ENCODE measurements at places on chromosomes 11 and 22. TPM values are rescaled to one million over a fixed set of nuclear protein-coding genes. Genes with fewer than 3 reads are reported as not detected.

DNA sequence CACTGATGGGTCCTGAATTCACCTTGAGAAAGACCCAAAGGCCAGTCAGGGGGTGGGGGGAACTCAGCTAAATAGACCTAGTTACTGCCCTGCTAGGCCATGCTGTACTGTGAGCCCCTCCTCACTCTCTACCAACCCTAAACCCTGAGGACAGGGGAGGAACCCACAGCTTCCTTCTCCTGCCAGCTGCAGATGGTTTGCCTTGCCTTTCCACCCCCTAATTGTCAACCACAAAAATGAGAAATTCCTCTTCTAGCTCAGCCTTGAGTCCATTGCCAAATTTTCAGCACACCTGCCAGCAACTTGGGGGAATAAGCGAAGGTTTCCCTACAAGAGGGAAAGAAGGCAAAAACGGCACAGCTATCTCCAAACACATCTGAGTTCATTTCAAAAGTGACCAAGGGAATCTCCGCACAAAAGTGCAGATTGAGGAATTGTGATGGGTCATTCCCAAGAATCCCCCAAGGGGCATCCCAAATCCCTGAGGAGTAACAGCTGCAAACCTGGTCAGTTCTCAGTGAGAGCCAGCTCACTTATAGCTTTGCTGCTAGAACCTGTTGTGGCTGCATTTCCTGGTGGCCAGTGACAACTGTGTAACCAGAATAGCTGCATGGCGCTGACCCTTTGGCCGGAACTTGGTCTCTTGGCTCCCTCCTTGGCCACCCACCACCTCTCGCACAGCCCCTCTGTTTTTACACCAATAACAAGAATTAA is 2.4 kb upstream of the TTC36 start:
- peaks cover 53% of the 10 kb centered on the region for H3K36me3 ChIP-seq
- H3K27me3 ChIP-seq = no peaks in the 10 kb centered on the region
- no peak for DNase-seq
- H3K27ac ChIP-seq = no peak overlapping the region
- H3K4me3 ChIP-seq = no peak overlapping the region
- H3K4me1 ChIP-seq = peaks cover 8% of the 10 kb centered on the region

DNA sequence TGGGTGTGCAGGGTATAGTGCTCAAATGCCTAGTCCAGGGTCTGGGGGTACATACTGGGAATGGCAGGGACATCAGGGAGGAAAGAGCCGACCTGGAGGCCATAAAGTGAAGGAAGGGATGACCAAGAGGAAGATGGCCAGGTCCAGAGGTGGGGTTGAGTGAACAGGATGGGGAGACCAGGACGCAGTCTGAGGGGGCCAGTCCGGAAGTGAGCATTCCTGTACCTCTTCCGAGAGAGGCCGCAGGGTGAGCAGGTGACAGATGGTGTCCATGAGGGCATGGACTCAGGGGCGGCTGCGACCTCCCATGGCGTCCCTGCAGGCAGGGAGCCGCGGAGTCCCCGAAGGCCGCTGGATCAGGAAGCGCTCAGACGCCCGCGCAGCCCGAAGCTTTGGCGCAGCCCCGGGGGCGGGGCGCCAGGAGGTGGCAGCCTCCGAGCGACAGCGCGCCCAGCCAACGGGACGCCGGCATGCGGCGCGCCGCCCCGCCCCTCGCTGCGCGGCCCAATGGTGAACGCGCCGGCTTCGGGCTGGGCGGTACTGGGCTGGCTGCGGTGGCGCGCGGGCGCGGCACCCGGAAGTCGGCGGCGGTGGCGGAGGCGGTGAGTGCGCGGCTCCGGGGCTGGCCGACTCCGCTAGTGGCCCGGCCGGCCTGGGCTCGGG is at the start of gene TANGO2:
TSS of gene TANGO2 (plus strand) at position 578 of the 663 bp plus-strand sequence. CDS start 15,689 bp downstream, outside the sequence.
- no peaks in the 10 kb centered on the region for H3K27me3 ChIP-seq
- peak within 1 kb of the TSS; percentile 91 for H3K27ac ChIP-seq
- peaks cover 2% of the 10 kb centered on the region for H3K36me3 ChIP-seq
- H3K4me1 ChIP-seq = peaks cover 5% of the 10 kb centered on the region

DNA sequence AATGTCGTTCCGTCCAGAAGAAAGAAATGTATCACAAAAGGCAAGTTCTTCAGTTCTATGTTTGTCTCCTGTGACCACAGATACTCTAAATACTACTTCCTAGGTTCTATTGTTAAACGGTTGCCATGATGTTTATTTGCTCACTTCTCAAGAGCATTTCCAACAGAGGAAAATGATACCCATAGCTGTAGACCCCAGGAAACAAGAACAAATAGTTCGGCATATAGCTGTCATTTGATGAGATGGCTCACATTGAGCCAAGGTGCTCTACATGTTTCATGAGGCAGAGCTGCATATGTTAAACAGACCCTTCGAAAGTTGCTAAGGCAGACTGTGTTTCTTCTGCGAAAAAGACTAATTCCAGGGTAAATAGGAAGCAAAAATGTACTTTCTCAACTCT is 15.4 kb upstream of the ANGPTL5 start:
- no peaks in the 10 kb centered on the region for H3K27me3 ChIP-seq
- H3K36me3 ChIP-seq = peaks cover 9% of the 10 kb centered on the region
- H3K27ac ChIP-seq = no peak overlapping the region
- no peak for DNase-seq
- H3K4me3 ChIP-seq = no peak overlapping the region

- H3K4me1 ChIP-seq = no peaks in the 10 kb centered on the region
- H3K27ac ChIP-seq = no peak overlapping the region
- no peak overlapping the region for H3K4me3 ChIP-seq
- H3K27me3 ChIP-seq = no peaks in the 10 kb centered on the region
Observed at GRCh38 chr11:80990885-80991284, 1550.1 kb upstream of the TENM4 start.

GRCh38 chr11:117857734-117858414 is 18.6 kb downstream of the FXYD6 start:
- H3K4me1 ChIP-seq = no peaks in the 10 kb centered on the region
- H3K27me3 ChIP-seq = no peaks in the 10 kb centered on the region
- H3K4me3 ChIP-seq = no peak overlapping the region
- no peaks in the 10 kb centered on the region for H3K36me3 ChIP-seq
- no peak overlapping the region for H3K27ac ChIP-seq

GRCh38 chr11:88114486-88115045 is 60.7 kb downstream of the RAB38 start:
- H3K4me3 ChIP-seq = no peak overlapping the region
- no peak overlapping the region for H3K27ac ChIP-seq
- no peaks in the 10 kb centered on the region for H3K36me3 ChIP-seq
- DNase-seq = no peak

- H3K27ac ChIP-seq = no peak overlapping the region
- H3K36me3 ChIP-seq = no peaks in the 10 kb centered on the region
- no peak for DNase-seq
- no peaks in the 10 kb centered on the region for H3K4me1 ChIP-seq
Observed at GRCh38 chr11:131365329-131365930, 5.0 kb upstream of the NTM start.

DNA sequence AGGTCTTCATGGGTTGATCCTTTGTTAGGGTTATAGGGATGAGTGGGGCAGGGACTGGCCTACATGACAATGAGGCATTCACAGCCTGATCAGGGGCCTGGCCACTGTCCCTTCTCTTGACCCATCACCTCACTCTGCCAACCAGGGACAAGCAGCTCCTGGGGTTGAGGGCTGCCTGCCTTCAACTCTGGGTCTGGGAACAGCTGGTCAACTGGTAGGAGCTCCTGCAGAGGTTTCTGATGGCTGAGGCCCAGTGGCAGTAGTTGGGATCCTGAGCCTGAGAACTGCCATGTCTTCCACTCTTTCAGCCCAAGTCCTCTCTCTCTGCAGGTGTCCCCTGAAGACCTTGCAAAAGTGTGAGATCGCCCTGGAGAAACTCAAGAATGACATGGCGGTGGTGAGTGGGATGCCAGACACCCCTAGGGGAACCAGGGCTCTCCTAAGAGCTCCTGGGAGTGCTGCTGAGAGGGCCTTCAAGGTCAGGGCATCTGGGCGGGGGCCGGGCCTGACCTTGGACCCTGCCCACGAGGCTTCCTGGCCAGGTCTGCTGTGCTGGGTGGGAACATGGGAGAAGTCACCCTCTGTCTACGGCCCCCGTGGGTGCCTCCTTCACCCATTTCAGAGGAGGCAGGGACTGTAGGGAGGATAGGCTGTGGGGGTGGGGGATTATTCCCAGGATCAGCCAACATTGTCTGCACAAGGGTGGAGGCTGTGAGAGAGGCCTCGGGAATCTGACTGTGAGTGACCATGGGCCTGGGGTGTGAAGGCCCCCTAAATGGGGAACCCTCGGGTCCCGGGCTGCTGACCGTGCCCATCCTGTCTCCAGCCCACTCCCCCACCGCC is 76.8 kb downstream of the MED15 start:
- no peak overlapping the region for H3K4me3 ChIP-seq
- DNase-seq = no peak
- H3K27me3 ChIP-seq = no peaks in the 10 kb centered on the region
- no peaks in the 10 kb centered on the region for H3K4me1 ChIP-seq

DNA sequence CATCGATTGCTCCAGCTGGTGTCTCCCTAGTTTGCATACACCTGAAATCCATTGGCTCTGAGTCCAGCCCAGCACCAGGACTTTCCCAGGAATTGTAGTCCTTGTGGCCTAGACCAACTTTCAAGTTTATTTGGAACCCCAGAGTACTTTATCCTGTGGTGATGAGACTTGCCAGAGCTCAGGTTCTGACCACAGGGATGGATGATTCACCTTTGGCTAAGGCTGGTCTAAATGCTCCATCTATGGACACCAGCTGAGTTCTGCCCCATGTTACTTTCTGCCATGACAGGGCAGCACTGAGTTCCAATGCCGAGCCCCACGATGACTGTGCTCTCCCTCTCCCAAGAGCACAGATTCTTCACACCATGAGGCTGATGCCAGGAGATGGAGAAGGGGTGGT is 17.3 kb upstream of the INSC start:
- no peaks in the 10 kb centered on the region for H3K36me3 ChIP-seq
- H3K4me1 ChIP-seq = no peaks in the 10 kb centered on the region
- no peak overlapping the region for H3K4me3 ChIP-seq
- H3K27ac ChIP-seq = no peak overlapping the region

- H3K27ac ChIP-seq = no peak overlapping the region
- no peaks in the 10 kb centered on the region for H3K4me1 ChIP-seq
- H3K27me3 ChIP-seq = no peaks in the 10 kb centered on the region
- no peaks in the 10 kb centered on the region for H3K36me3 ChIP-seq
Observed at GRCh38 chr22:36204632-36205015, 3.0 kb upstream of the APOL4 start.

DNA sequence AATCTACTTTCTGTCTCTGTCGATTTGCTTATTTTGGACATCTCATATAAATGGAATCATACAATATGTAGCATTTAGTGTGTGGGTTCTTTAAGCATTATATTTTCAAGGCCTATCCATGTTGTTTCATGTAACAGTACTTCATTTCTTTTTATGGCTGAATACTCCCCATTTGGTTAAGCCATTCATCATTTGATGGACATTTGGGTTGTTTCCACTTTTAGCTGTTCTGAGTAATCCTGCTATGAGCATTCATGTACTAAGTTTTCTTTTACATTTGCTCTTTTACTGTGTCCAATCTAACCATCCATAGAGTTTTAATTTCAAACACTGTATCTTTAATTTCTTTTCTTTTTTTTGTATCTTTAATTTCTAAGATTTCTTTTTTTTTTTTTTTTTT is 55.6 kb upstream of the SPTBN2 start:
- no peaks in the 10 kb centered on the region for H3K27me3 ChIP-seq
- DNase-seq = no peak
- peaks cover 7% of the 10 kb centered on the region for H3K4me1 ChIP-seq
- H3K36me3 ChIP-seq = no peaks in the 10 kb centered on the region
- H3K4me3 ChIP-seq = peak overlapping the region; percentile 28
- peak overlapping the region; percentile 69 for H3K27ac ChIP-seq

GRCh38 chr22:31691408-31691807 is 29.4 kb upstream of the PISD start:
- DNase-seq = no peak
- peaks cover 78% of the 10 kb centered on the region for H3K36me3 ChIP-seq
- no peaks in the 10 kb centered on the region for H3K4me1 ChIP-seq
- no peak overlapping the region for H3K4me3 ChIP-seq
- no peak overlapping the region for H3K27ac ChIP-seq
- H3K27me3 ChIP-seq = no peaks in the 10 kb centered on the region

DNA sequence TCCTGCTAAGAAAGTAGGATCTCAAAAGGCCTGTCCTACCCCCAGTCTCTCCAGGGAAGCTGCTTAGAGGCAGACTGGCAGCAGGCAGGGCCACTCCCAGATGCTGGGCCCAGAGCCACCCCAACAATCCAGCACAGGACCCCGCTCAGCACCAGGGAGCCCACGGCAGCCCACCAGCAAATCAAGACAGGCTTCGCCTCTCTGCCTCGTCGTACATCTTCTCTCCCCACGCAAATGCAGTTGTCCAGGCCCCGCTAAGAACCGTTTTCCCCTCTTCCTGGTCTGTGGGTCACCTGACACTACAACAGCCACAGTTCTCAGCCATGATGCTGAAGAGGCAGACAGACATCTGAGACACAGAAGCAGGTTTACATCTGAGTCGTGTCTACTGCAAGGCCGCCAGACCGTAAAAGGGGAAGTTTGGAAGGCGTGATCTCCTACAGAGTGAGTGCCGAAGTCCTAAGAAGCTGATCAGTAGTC is 51.1 kb downstream of the IGSF9B start:
- peaks cover 34% of the 10 kb centered on the region for H3K36me3 ChIP-seq
- H3K27ac ChIP-seq = no peak overlapping the region
- no peaks in the 10 kb centered on the region for H3K27me3 ChIP-seq
- DNase-seq = no peak

DNA sequence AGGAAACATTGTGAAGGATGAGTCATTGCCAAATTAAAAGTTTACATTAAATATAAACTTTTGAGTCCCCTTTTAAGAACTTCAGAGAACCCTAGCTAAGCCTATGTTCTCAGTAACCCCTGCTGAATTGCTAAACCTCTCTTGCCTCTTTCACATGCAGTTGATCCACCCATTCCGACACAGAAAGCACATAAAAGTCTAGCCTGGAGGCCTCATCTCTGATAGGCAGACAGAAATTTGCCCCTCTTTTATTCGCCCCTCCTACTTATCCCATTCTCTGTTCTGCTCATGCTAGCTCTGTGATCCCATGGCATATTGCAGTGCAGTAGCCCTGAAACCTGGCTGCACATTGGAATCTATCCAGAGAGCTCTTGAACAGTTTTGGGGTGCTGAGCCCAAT is 58.2 kb upstream of the PDE3B start:
- no peaks in the 10 kb centered on the region for H3K36me3 ChIP-seq
- no peaks in the 10 kb centered on the region for H3K4me1 ChIP-seq
- no peak overlapping the region for H3K27ac ChIP-seq

DNA sequence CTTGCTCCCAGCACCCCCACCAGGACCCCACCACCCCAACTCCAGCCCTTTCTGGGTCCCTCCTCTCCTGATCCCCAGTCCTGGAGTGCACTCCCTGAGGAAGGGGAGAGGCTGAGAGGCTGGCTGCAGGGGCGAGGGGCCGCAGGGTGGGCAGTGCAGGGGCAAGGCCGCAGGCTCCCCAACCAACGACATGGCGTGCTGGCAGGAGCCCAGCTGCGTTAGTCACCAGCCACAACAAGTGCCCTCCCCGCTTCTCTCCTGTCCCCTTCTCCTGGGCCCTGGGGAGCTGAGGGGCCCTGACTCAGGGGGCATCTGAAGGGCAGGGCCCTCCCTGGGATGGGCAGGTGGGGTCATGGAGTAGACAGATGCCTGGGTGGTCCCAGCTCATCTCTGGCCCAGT is 2.3 kb downstream of the CABP7 start:
- no peaks in the 10 kb centered on the region for H3K36me3 ChIP-seq
- DNase-seq = no peak
- H3K4me3 ChIP-seq = no peak overlapping the region
- H3K4me1 ChIP-seq = peaks cover 5% of the 10 kb centered on the region
- no peak overlapping the region for H3K27ac ChIP-seq
- H3K27me3 ChIP-seq = peaks cover 14% of the 10 kb centered on the region

GRCh38 chr11:69891421-69892236 is 72.4 kb upstream of the FGF3 start:
- no peaks in the 10 kb centered on the region for H3K27me3 ChIP-seq
- no peak overlapping the region for H3K4me3 ChIP-seq

The GRM5 gene
- total RNA-seq = 10.2 TPM

The MS4A4E gene
- 0.75 TPM for total RNA-seq

The STT3A gene
- 88.9 TPM for total RNA-seq

The BRSK2 gene
- total RNA-seq = 9.3 TPM

The FAM180B gene
- not detected for total RNA-seq
